Airway epithelial cell (primary cell): ENCODE measurements at places on chromosomes 3 and 15. TPM values are rescaled to one million over a fixed set of nuclear protein-coding genes. Genes with fewer than 3 reads are reported as not detected.

Gene CHRM5
- not detected in 2 replicates for total RNA-seq

Gene MCTP2
- 11.6 and 21.2 TPM in 2 replicates for total RNA-seq

Gene MUC20
- 1.2 and 4.0 TPM in 2 replicates for total RNA-seq

Gene CD200
- total RNA-seq: not detected in 2 replicates

Gene CHDH
- total RNA-seq: 0.70 and 0.85 TPM in 2 replicates

Gene BMF
- 0.78 and 1.0 TPM in 2 replicates for total RNA-seq

Gene LCTL
- not detected in 2 replicates for total RNA-seq

Gene NR2F2
- total RNA-seq: 9.0 and 12.8 TPM in 2 replicates
